PC-9 (cell line): ENCODE measurements at places on chromosomes 6 and 20.

- peak overlapping the region; percentile 54 for H3K4me3 ChIP-seq
- peak; percentile 87 for DNase-seq
- no peaks in the 10 kb centered on the region for H3K36me3 ChIP-seq
These were observed 96.5 kb downstream of the HFE start for GRCh38 chr6:26183581-26184366.

GRCh38 chr6:42099340-42100028 is 42.9 kb downstream of the C6orf132 start:
- peak; percentile 81 for DNase-seq
- peaks cover 72% of the 10 kb centered on the region for H3K4me1 ChIP-seq
- H3K36me3 ChIP-seq, result no peaks in the 10 kb centered on the region; the same call in 1 of the 2 replicates
- H3K27me3 ChIP-seq, result no peaks in the 10 kb centered on the region

DNA sequence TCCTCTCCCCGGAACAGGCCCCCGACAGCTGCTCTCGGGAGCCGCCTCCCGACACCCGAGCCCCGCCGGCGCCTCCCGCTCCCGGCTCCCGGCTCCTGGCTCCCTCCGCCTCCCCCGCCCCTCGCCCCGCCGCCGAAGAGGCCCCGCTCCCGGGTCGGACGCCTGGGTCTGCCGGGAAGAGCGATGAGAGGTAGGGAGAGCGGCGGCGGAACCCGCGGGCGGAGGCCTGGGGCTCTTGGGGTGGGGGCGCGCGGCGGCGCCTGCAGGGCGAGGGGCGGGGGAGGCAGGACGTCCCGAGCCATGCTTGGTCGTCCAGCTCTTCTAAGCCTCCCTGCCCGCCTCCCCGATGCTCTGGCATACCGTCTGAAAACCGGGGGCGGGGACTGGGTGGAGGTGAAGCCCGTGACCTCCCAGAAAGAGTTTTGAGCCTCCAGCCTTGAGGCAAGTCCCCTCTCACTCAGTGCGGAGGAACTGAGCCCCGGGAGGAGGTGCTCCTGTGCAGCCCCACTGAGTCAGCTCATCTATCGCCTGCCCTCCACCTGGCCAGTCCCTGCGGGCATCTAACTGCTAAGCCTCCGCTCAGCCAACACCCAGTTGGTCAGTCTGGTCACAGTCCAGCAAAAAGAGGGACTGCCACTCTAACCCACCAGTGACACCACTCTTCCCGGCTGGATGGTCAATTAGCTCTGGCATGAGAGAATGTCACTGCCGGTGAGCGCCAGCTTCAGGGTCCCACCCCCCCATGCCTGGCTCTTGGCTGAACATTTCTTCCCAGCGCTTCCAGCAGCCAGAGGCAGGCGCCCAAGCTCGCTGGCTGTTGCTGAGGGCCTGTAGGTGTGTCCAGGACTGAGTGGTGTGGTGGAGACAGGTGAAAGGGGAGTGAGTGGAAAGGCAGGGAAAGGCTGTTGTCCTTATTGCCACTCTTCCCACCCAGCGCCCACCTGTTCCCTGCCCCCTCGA is 482 bp downstream of the DDR1 start:
- peaks cover 44% of the 10 kb centered on the region for H3K4me1 ChIP-seq
- H3K36me3 ChIP-seq, result peaks cover 13% of the 10 kb centered on the region; the same call in 1 of the 2 replicates
- no peaks in the 10 kb centered on the region for H3K27me3 ChIP-seq

DNA sequence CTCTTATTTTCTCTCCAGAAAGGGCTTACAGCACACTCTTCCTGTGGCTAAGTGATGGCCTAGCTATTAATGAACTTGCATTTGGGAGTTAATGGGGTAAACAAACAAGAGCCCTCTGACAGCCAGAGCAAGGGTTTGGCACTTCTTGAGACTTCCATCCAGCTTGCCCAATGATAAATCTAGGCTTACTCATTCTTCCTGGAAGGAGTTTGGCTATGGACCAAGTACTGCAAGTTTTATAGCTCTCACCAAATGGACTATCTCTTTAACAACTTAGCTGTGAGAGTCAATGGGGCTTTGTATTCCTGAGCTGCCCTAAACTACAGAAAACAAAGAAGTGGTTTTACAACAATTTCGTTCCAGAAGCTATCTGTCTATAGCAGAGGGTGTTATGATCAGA is 16.7 kb upstream of the PI3 start:
- DNase-seq, result no peak
- no peak overlapping the region for H3K27ac ChIP-seq
- H3K36me3 ChIP-seq, result no peaks in the 10 kb centered on the region
- H3K4me1 ChIP-seq, result peaks cover 22% of the 10 kb centered on the region

DNA sequence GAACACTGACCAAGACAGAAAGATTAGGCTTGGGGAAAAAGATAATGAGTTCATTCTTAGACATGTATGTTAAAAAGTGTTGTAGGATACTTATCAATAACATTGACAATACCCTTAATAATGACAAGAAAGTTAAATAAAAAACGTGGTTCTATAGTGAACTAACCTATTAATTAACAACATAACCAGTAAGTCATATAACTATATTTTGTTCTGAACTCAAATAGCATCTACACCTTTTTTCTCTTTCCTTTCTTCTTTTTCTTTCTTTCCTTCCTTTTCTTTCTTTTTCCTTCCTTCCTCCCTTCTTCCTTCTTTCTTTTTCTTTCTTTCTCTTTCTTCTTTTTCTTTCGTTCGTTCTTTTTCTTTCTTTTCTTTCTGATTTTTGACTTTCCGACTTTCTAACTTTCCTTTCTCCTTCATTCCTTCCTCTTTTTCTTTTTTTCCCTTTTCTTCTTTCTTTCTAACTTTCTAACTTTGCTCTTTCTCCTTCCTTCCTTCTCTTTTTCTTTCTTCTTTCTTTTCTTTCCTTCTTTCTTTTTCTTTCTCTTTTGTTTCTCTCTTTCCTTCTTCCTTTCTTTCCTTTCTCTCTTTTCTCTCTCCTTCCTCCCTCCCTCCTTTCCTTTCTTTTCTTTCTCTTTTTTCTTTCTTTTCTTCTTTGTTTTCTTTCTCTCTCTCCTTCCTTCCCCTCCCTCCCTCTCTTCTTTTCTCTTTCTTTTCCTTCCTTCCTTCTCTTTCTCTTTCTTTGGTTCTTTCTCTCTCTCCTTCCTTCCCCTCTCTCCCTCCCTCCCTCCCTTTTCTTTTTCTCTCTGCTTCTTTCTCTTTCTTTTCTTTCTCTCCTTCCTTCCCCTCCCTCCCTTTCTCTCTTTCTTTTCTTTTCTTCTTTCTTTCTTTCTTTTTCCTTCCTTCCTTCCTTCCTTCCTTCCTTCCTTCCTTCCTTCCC is 24.6 kb downstream of the PRSS35 start:
- H3K36me3 ChIP-seq, result no peaks in the 10 kb centered on the region
- no peak overlapping the region for H3K4me3 ChIP-seq
- no peaks in the 10 kb centered on the region for H3K4me1 ChIP-seq

- DNase-seq, result no peak
- no peaks in the 10 kb centered on the region for H3K36me3 ChIP-seq
- no peaks in the 10 kb centered on the region for H3K27me3 ChIP-seq
- no peak overlapping the region for H3K27ac ChIP-seq
- no peaks in the 10 kb centered on the region for H3K4me1 ChIP-seq
- no peak overlapping the region for H3K4me3 ChIP-seq
These were observed 90.7 kb upstream of the BACH2 start for GRCh38 chr6:90387383-90387775.

GRCh38 chr6:16562498-16562897 is 198.8 kb downstream of the ATXN1 start:
- no peaks in the 10 kb centered on the region for H3K27me3 ChIP-seq
- no peak for DNase-seq
- H3K4me3 ChIP-seq, result no peak overlapping the region
- H3K4me1 ChIP-seq, result no peaks in the 10 kb centered on the region
- no peak overlapping the region for H3K27ac ChIP-seq

- no peak for DNase-seq
- H3K27me3 ChIP-seq, result no peaks in the 10 kb centered on the region
- H3K27ac ChIP-seq, result no peak overlapping the region
These were observed 451.5 kb upstream of the MAN1A1 start for GRCh38 chr6:119801056-119801455.

DNA sequence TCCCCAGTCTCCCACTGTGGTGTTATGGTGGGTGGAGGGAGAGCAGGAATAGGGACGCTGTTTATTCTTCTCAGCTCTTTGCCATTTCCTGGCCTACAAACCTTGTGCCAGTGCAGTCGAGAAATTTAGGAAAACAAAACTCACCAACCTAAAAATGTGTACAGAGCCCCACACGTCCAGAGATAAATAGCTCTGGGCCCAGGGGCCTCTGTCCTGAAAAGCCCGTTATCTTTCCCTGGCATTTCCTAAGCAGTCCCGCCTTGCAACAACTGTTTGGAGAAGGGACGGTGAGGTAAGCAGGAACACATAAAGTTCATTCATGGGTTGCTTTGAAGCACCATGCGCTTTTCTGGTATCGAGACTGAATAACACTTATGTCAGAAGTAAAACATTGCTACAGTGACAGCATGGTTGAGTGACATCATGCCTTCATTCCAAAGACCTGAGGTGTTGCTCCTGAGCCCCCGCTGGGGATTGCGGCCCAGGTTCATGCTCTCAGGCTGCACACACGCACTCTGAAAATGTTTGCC is 80.1 kb upstream of the NXT1 start:
- H3K27me3 ChIP-seq, result no peaks in the 10 kb centered on the region; the same call in 1 of the 2 replicates
- no peaks in the 10 kb centered on the region for H3K4me1 ChIP-seq
- no peak overlapping the region for H3K4me3 ChIP-seq
- H3K36me3 ChIP-seq, result no peaks in the 10 kb centered on the region

GRCh38 chr6:57255451-57256169 is 33.5 kb upstream of the RAB23 start:
- H3K27ac ChIP-seq, result no peak overlapping the region
- H3K4me3 ChIP-seq, result no peak overlapping the region
- no peak for DNase-seq
- no peaks in the 10 kb centered on the region for H3K27me3 ChIP-seq
- H3K36me3 ChIP-seq, result no peaks in the 10 kb centered on the region
- no peaks in the 10 kb centered on the region for H3K4me1 ChIP-seq

DNA sequence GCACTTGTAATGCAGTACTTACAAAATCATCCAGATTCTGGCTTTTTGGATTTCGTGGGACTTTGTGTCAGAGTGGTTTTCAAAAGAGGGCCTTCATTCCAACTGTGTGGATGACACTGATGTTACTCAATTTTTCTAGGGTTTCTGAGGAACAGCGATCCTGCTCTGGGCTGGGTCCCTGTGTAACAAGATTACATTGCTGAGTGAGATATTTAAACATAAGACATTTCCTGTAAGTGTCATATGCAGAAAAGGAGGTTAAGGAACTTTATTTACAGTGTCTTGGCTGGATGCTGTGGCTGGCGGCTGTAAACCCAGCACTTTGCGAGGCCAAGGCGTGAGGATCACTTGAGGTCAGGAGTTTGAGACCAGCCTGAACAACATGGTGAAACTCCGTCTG is 6.7 kb downstream of the ZFAND3 start:
- H3K36me3 ChIP-seq, result peaks cover 10% of the 10 kb centered on the region; the same call in 1 of the 2 replicates
- peaks cover 12% of the 10 kb centered on the region for H3K4me1 ChIP-seq
- no peak overlapping the region for H3K4me3 ChIP-seq
- no peak overlapping the region for H3K27ac ChIP-seq
- no peak for DNase-seq

GRCh38 chr6:99745651-99746050 is 139.0 kb downstream of the PRDM13 start:
- no peak overlapping the region for H3K27ac ChIP-seq
- H3K27me3 ChIP-seq, result no peaks in the 10 kb centered on the region
- DNase-seq, result peak; percentile 16
- no peaks in the 10 kb centered on the region for H3K36me3 ChIP-seq

- H3K27ac ChIP-seq, result no peak overlapping the region
- no peak for DNase-seq
- no peaks in the 10 kb centered on the region for H3K27me3 ChIP-seq
- peaks cover 26% of the 10 kb centered on the region for H3K4me1 ChIP-seq
- H3K4me3 ChIP-seq, result no peak overlapping the region
- H3K36me3 ChIP-seq, result peaks cover 50% of the 10 kb centered on the region; the same call in 1 of the 2 replicates
These were observed 5.4 kb downstream of the IFNGR1 start for GRCh38 chr6:137213813-137214212.

DNA sequence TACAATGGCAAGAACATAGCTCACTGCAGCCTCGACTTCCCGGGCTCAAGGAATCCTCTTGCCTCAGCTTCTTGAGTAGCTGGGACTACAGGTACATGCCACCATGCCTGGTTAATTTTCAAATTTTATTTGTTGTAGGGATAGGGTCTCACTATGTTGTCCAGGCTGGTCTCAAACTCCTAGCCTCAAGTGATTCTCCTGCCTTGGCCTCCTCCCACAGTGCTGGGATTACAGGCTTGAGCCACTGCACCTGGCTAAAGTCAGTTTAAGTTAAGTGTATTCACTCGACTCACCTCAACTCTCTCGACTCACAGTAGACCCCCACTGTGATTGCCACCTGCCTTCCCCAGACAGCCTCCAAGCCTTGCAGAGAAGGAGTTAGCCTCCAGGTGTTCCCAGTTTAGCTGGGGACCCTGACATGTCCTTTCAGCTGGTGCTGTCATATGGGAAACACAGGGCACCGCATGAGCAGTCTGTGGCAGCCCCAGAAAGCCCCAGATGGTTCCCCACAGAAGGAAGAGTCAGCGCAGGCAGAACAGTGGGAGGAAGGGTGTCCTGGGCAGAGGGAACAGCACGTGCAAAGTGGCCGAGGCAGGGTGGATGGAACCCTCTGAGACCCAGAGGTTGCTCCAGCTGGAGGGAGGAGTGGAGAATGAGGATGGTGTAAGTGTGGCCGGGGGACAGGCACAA is 40.4 kb downstream of the CEBPB start:
- no peak for DNase-seq
- no peaks in the 10 kb centered on the region for H3K36me3 ChIP-seq
- no peaks in the 10 kb centered on the region for H3K27me3 ChIP-seq
- H3K4me3 ChIP-seq, result no peak overlapping the region

GRCh38 chr20:12963416-12963815 is 45.4 kb upstream of the SPTLC3 start:
- no peak overlapping the region for H3K4me3 ChIP-seq
- no peaks in the 10 kb centered on the region for H3K27me3 ChIP-seq
- no peak overlapping the region for H3K27ac ChIP-seq
- no peak for DNase-seq
- H3K36me3 ChIP-seq, result no peaks in the 10 kb centered on the region

GRCh38 chr20:19070026-19070425 is 142.4 kb upstream of the SLC24A3 start:
- no peak for DNase-seq
- no peaks in the 10 kb centered on the region for H3K27me3 ChIP-seq
- H3K36me3 ChIP-seq, result no peaks in the 10 kb centered on the region
- no peak overlapping the region for H3K4me3 ChIP-seq
- peaks cover 6% of the 10 kb centered on the region for H3K4me1 ChIP-seq
- no peak overlapping the region for H3K27ac ChIP-seq
